Bronchus fibroblast of lung (primary cell): ENCODE measurements at places on chromosomes 5 and 9. TPM values are rescaled to one million over a fixed set of nuclear protein-coding genes. Genes with fewer than 3 reads are reported as not detected.

Gene EIF4E1B
- not detected in 2 replicates for total RNA-seq

Gene LRRC19
- not detected in 2 replicates for total RNA-seq

Gene SV2C
- total RNA-seq: not detected in 2 replicates

Gene PCDHA9
- total RNA-seq: not detected in 2 replicates

Gene GOLGA1
- 8.0 and 8.6 TPM in 2 replicates for total RNA-seq

Gene FOXB2
- total RNA-seq: not detected in 2 replicates

Gene MSANTD3
- 38.1 and 49.8 TPM in 2 replicates for total RNA-seq

Gene CNTFR
- total RNA-seq: not detected in 2 replicates

Gene NKD2
- 0.30 and 1.8 TPM in 2 replicates for total RNA-seq

Gene FAM163B
- total RNA-seq: not detected in 2 replicates

Gene MCIDAS
- not detected in 2 replicates for total RNA-seq

Gene PLAC8L1
- not detected in 2 replicates for total RNA-seq

Gene NUTM2G
- total RNA-seq: not detected in 2 replicates

Gene MEIKIN
- total RNA-seq: not detected in 2 replicates

Gene CDH6
- total RNA-seq: 0.30 and 0.34 TPM in 2 replicates

Gene NR2F1-AS1
- total RNA-seq: 8.4 and 10.3 TPM in 2 replicates

Gene TMC1
- total RNA-seq: 0.45 TPM in 1 of 2 replicates, not detected in the other

Gene GADD45G
- 0.15 and 0.17 TPM in 2 replicates for total RNA-seq

Gene DNAH5
- total RNA-seq: 0.67 and 1.2 TPM in 2 replicates

Gene SPATA31C1
- total RNA-seq: not detected in 2 replicates

Gene AK8
- 0.34 and 0.59 TPM in 2 replicates for total RNA-seq

Gene SPINK13
- total RNA-seq: not detected in 2 replicates

Gene IRX2
- 1.8 and 2.2 TPM in 2 replicates for total RNA-seq

Gene MYOT
- not detected in 2 replicates for total RNA-seq

Gene OGN
- total RNA-seq: 0.15 and 0.17 TPM in 2 replicates

Gene SLC36A3
- not detected in 2 replicates for total RNA-seq

Gene SH3RF2
- total RNA-seq: 1.0 and 1.5 TPM in 2 replicates

Gene FOXI1
- total RNA-seq: not detected in 2 replicates

Gene TOR4A
- 33.9 and 36.5 TPM in 2 replicates for total RNA-seq

Gene ANKRA2
- total RNA-seq: 12.3 and 12.9 TPM in 2 replicates

Gene WDR31
- 0.67 and 0.74 TPM in 2 replicates for total RNA-seq

Gene TIGD6
- total RNA-seq: 2.9 and 3.0 TPM in 2 replicates

Gene FANCG
- 47.9 and 48.5 TPM in 2 replicates for total RNA-seq

Gene PCDHB11
- under 0.01 TPM in 2 replicates for total RNA-seq

Gene PCDHA11
- total RNA-seq: not detected in 2 replicates

Gene BHMT2
- total RNA-seq: 1.3 and 2.2 TPM in 2 replicates

Gene WWC1
- total RNA-seq: 3.1 and 4.2 TPM in 2 replicates

Gene SPATA31D4
- total RNA-seq: not detected in 2 replicates

Gene PPWD1
- total RNA-seq: 15.1 and 20.8 TPM in 2 replicates
